ENCODE measurements at places on chromosomes 4 and X. TPM values are rescaled to one million over a fixed set of nuclear protein-coding genes. Genes with fewer than 3 reads are reported as not detected.

Gene CLGN
- total RNA-seq, result 0.26 TPM

Gene SSX1
- not detected for total RNA-seq

Gene LRP2BP
- 0.51 TPM for total RNA-seq

Gene ADH1C
- total RNA-seq, result not detected

Gene FATE1
- not detected for total RNA-seq

Gene SLC10A6
- 0.26 TPM for total RNA-seq

Gene RTL5
- total RNA-seq, result 0.13 TPM

Gene FGFBP2
- not detected for total RNA-seq

Gene XK
- under 0.01 TPM for total RNA-seq

Gene HSFX1
- 0.26 TPM for total RNA-seq

Gene CLIC2
- total RNA-seq, result 11.2 TPM

Gene VGLL1
- not detected for total RNA-seq

Gene JCHAIN
- not detected for total RNA-seq

Gene BLTP1
- total RNA-seq, result 88.1 TPM

Gene UCHL1
- 24.9 TPM for total RNA-seq

Gene FOXR2
- total RNA-seq, result not detected

Gene BANK1
- total RNA-seq, result under 0.01 TPM

Gene C4orf51
- not detected for total RNA-seq

Gene GAR1
- total RNA-seq, result 2.5 TPM

Gene RPL36A
- 253 TPM for total RNA-seq

Gene FRMPD4
- not detected for total RNA-seq

Gene ZMAT1
- total RNA-seq, result 1.3 TPM

Gene DIAPH2
- 17.8 TPM for total RNA-seq

Gene GYPB
- total RNA-seq, result not detected

Gene GLRA2
- not detected for total RNA-seq

Gene RHOXF2B
- not detected for total RNA-seq

Gene SLC38A5
- total RNA-seq, result 6.4 TPM

Gene DCAF8L1
- total RNA-seq, result not detected

Gene FGF5
- total RNA-seq, result 0.13 TPM

Gene PFKFB1
- total RNA-seq, result 0.13 TPM

Gene PCYT1B
- not detected for total RNA-seq

Gene BLOC1S4
- 11.1 TPM for total RNA-seq

Gene USP17L20
- total RNA-seq, result not detected

Gene CENPVL1
- total RNA-seq, result not detected

Gene ATP10D
- 23.0 TPM for total RNA-seq

Gene USP51
- total RNA-seq, result 0.39 TPM
